ENCODE measurements at places on chromosomes 3 and 15.

GRCh38 chr3:147737376-147737775, 328.2 kb downstream of the ZIC1 start:
- DNase-seq, result no peak

DNA sequence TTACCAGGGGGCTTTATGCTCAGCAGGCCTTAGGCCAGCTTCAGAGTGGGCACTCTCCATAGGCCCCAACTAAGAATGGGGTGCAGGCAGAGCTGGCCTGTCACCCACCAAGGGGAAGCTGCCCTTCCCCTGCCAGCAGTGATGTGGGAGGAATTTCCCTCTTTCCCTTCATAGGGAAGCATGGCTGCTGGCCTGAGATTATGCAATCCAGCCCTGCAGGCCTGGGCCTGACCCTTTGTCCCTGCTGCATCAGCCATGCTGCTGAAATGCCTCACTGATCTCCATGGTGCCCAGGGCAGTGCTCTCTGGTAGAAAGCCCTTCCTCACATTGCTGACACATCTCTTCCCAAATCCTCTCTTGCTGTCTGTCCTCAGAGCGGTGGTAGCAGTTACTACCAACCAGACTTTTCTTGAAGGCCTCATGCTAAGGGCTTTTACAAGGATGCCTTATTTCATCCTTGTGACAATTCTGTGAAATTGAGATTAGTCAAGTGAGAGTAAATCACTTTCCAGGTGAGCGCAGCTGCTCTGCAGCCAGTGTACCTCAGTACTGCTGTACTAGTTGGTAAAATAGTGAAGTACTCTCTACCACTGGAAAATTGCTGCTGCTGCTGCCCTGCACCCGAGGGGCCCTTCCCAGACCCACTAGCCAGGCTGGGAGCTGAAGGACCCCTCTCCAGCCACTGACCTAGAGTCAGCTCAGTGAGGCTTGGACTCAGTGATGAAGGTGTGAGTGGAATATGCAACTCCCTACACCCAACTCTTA, 33.8 kb downstream of the MRAS start:
- no peak for DNase-seq

DNA sequence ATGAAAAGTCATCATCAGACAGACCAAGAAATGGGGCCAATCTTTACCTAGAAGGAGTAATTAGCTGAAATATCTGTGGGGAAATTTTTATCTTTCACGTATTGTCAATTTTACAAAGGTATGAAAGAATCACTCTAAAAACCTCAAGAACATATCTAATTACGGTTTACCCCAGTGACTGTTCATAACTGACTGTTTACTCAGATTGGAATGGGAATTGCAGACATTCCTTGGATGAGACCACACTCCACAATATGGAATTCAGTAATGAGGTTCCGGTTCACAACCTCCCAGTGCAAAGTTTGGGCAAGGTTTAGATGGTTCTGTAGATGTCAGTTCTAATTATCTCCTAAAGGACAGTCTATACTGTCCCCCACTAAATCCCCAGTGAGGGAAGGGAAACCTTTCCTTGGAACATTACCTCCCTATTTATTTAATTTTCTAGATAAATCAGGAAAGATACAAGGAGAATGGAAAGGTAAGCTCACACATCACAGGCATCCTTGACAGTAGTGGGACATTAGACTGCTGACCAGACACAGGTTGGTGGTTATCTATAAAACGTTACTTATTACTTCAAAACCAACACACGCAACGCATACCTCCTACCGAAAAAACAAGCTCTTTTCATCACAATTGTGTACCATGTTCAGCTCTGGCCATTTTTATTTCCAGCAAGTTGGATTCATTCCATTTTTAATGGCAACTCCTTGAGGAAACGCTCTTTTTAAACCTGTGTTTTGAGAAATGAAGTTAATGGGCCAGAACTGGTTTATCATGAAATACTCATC, 129.9 kb downstream of the RORA start:
- no peak for DNase-seq

- DNase-seq, result no peak
Observed at GRCh38 chr15:57329582-57330367, 46.5 kb upstream of the CGNL1 start.

- no peak for DNase-seq
Observed at GRCh38 chr3:118850687-118851086, 184.0 kb downstream of the IGSF11 start.

All from CD4-positive, alpha-beta T cell treated with Interleukin-6 at 100 ng/mL for 8 hours (primary cell).